ENCODE measurements at places on chromosomes 7 and 10.

DNA sequence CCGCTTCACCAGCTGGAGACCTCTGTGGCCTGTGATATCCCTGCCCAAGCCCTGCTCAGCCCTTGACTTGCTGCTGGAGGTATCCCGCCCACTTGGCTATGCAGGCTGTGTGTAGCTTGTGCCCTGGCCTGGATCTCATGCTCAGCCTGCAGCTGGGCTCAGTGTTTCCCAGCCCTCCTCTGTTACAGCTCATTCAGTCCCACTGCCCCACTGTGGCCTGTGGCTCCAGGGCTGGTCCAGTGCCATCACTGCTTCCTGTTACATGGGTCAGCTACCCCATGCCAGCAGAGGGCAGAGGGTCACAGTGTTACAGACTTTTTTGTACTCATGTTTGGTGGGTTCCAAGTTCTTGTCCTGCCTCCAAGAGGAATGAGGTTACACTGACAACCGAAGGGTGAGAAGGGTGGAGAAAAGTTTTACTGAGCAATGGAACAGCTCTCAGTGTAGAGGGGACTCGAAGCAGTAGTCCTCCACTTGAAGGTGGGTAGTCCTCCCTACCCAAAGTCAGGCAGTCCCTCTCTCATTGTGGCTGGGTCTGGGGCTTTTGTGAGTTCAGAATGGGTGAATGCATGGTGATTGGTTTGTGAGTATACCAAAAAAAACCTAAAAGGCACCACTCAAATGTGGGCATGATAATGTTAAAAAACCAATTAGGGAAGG, 100.4 kb downstream of the ANKRD7 start:
- DNase-seq, result no peak

DNA sequence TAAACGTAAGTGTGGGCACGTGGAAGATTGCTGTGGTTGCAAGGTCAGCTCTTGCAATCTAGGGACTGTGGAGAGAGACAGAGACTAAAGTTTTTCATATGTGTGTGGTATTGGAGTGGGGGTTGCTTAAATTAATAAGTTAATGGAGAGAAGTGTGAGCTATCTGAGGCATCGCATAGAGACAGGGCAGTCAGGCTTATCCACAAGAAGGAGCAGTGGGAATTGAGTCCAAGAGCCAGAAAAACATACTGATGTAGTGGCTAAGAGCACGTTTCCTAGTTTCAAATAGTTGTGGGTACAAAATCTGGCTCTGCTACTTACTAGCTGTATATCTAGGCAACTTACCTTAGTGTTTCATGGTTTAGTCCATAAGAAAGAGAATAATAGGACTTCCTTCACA, 65.8 kb downstream of the SORCS3 start:
- DNase-seq, result no peak

- no peak for DNase-seq
Measured at GRCh38 chr10:88883448-88883809, 3.4 kb downstream of the STAMBPL1 start.

DNA sequence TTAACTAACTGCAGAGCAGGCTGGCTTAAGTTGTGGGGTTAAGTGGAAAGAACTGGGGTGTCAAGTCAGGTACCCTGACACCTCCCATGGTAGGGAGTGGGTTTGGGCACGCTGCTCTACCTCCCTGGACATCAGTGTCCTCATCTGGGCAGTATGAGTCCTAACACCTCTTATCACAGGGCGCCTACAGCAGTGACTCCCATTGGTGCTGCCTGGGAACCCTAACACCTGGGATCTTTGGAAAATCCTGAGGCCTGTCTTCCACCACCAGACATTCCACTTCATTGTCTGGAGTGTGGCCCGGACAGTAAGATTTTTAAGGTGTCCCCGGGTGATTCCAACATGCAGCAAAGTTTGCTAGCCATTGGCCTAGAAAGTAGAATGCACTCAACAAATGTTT, 239.1 kb downstream of the SKAP2 start:
- no peak for DNase-seq

- DNase-seq, result no peak
Measured at GRCh38 chr10:33712825-33713224, 378.4 kb upstream of the NRP1 start.

DNA sequence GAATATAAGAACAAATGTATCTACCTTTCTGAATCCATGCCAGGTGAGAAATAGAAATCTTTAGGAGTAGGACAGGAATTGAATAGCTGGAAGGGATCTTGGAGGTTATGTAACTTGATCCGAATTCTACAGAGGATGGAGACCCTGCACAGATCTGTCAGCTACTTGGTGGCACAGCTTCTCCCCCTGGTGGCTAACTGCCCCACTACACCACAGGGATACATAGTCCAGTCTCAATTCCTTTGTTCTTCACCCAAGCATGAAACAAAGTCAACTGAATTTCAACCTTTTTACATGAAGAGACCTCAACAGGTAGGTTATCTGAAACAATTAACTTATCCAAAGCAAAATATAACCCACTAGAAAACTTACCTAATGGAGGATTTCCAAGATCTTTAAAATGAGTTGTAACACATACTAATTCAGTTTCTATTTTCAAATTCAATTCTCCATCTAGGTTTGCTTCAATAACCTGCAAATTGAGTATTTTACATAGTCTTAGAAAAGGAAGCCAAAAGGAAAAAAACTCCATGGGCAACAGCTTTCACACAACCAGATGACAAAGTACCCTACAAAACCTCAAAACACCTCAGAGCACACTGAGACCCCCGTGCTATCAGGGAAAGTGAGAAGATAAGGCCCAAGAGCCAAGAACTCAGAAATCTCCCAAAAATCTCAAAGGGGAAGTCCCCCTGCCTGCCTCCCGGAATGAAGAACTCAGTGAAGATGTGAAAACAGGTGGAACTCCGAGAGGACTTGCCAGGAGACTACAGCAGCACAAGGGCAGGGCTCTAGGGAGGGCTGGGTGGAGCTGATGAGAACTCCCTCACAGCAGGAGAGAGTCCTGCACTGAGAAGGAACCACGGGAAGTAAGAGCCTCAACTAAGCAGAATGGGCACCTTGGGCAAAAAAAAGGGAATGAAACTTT, 10.3 kb downstream of the HUS1 start:
- peak; percentile 38 for DNase-seq

- DNase-seq, result no peak
Measured at GRCh38 chr7:135704698-135705097, 23.3 kb downstream of the SLC13A4 start.

DNA sequence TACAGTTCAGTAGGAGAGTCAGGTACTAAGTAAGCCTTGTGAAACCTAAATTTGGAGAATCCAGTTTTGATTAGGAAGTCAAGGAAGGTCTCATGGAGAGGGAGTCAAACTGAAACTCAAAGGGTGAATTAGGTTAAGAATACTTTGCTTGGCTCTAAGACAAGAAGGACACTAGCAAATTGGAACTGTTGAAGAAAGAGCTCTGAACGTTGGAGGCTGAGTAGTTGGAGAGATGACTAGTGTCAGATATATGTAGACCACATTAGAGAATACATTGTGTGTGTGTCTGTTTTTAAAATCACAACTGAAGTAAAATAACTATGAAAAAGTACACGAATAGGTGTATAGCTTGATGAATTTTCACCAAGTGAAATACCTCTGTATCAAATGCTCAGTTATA, 6.3 kb downstream of the VPS26A start:
- DNase-seq, result no peak

- peak; percentile 83 for DNase-seq
Measured at GRCh38 chr10:100998991-100999741, 442 bp upstream of the LZTS2 start.

GRCh38 chr10:127234306-127234800, 38.0 kb upstream of the INSYN2A start:
- no peak for DNase-seq

- no peak for DNase-seq
Measured at GRCh38 chr7:92057375-92057774, 76.9 kb downstream of the CYP51A1 start.

GRCh38 chr10:74651565-74651964, 174.8 kb upstream of the KAT6B start:
- DNase-seq, result no peak

DNA sequence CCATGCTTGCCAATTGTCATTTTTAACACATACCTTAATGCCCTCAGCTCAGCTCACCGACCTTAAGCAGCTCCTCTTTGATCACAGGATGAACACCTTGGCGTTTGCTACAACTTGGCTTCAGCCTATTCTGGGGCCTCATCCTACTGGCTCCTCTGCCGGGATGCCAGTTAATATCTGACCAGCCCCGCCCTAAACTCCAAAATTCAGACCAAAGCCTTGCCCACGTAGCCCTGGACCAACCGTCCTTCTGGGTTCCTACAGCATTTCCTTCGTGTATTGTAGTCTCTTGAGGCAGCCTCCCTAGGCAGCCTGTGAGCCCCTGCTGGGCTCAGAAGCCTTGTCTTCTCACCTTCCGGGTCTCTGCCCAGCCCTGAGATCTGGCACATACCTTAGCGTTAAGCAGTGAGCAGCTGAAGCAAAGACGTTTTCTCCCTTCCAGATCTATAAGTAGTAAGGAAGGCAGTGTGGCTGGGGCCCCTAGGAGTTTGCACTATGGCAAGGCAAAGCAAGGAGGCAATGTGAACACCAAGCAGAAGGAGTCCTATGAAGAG, 836 bp downstream of the ENO4 start:
- DNase-seq, result no peak

- no peak for DNase-seq
Measured at GRCh38 chr7:95478272-95479037, 7.3 kb upstream of the ASB4 start.

DNA sequence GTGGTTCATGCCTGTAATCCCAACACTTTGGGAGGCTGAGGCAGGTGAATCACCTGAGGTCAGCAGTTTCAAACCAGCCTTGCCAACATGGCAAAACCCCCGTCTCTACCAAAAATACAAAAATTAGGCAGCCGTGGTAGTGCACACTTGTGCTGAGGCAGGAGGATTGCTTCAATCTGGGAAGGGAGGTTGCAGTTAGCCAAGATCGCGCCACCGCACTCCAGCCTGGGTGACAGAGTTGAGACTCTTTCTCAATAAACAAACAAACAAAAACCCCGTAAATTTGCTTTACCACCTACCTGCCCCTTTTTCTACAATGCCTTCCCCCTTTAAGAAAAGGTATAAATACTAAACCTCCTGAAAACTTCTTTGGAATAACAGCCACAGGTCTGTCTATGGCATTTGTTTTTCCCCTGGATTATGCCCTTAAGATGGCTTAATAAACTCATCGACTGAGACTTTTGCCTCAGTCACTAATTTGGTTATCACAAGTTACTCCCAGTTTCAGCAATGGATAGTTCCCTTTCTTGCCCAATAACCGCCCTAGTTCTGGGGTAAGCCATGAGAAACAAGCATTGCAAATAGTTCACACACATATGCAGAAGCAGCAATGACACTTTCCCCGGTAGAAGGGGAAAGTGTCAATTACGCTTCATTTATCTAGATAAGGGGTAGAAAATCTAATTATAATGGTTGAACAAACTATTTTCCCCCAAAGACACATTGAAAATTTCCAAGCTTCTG, 52.8 kb upstream of the SVIL start:
- DNase-seq, result no peak

GRCh38 chr7:80145780-80146422, 11.3 kb downstream of the GNAI1 start:
- no peak for DNase-seq

DNA sequence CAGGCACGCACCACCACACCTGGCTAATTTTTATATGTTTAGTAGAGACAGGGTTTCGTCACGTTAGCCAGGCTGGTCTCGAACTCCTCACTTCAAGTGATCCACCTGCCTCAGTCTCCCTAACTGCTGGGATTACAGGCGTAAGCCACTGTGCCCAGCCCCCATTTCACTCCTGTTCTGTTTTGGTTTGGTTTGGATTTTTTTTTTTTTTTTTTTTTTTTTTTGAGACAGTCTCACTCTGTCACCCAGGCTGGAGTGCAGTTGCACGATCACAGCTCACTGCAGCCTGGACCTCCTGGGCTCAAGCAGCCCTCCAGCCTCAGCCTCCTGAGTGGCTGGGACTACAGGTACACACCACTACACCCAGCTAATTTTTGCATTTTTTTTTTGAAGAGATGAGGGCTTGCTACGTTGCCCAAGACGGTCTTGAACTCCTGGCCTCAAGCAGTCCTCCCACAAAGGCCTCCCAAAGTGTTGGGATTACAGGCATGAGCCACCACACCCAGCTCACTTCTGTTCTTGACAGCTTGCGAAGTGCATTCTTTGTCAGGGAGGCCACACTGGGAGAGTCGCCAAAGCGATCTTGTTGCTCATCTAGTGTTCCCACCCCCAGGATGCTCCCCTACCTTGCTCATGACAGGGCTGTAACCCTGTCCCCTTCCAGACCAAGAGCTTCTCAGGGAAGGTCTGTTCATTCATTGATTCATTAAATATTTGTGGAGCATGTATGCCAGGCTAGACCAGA, 229.1 kb downstream of the CUX1 start:
- no peak for DNase-seq

GRCh38 chr10:124181656-124182055, 88.3 kb upstream of the CHST15 start:
- no peak for DNase-seq

- DNase-seq, result no peak
Measured at GRCh38 chr7:26440233-26441001, 148.8 kb downstream of the SNX10 start.

GRCh38 chr7:143900230-143900766, 1.7 kb downstream of the TCAF1 start:
- no peak for DNase-seq

DNA sequence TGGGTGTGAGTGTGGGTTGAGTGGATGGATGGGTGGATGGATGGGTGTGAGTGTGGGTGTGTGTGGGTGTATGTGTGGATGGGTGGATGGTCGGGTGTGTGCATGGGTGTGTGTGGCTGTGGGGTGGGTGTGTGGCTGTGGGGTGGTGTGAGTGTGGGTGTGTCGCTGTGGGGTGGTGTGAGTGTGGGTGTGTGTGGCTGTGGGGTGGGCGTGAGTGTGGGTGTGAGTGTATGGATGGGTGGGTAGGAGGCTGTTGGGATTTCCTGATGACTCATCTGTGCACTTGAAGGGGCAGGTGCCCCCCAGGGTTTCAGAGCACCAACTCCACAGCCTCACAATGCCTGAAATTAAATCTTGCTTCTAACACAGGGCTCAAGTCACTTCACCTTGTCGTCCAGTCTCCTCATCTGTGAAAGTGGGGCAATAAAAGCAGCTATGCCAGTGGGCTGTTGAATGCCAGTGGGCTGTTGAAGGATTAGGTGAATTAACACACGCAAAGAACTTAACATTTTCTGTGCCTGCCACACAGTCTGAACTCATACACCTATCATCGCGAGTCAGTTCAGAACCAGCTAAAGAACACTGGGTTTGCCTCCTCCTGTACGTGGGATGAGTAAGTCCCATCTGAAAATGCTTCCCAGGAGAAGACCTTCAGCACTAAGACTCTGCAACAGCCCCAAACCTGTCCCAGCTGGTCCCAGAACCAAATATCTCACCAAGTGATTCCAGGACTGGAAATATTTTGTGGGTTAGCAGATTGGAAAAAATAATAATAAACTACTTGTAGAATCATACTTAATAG, 32.0 kb downstream of the SFMBT2 start:
- no peak for DNase-seq
